ENCODE measurements at places on chromosomes 1 and 21.

GRCh38 chr1:212284332-212284743 lies 872 bp upstream of the PPP2R5A start:
- no peak for DNase-seq

GRCh38 chr1:23867542-23867894 lies 572 bp downstream of the FUCA1 start:
- no peak for DNase-seq

- no peak for DNase-seq
Measured at GRCh38 chr1:227155004-227155403, 163.3 kb downstream of the CDC42BPA start.

GRCh38 chr1:54305906-54306514 lies 100.2 kb downstream of the SSBP3 start:
- no peak for DNase-seq

GRCh38 chr1:157955857-157956256 lies 37.6 kb upstream of the KIRREL1 start:
- no peak for DNase-seq

- no peak for DNase-seq
Measured at GRCh38 chr1:208047476-208047934, 136.6 kb upstream of the CD34 start.

GRCh38 chr1:152683846-152684245 lies 2.1 kb upstream of the LCE2B start:
- no peak for DNase-seq

DNA sequence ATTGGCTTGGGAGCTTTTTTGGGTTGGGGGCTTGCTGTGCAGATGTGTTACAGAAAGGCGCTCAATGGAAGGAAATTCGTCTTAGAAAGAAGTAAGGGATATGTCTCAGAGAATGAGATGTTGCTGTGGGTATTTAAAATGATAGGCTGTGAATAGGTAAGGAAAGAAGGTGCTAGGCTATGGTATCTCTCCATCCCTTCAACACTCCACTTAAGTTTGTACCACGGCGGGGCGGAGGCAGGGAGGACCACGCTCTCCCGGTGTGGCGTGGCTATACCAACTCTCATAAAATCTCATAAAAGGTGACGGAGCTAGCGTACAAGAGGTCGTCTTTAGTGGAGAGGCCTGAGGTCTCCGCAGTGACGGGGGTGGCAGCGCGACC lies 305 bp upstream of the RPS6KC1 start:
- DNase-seq, result no peak

DNA sequence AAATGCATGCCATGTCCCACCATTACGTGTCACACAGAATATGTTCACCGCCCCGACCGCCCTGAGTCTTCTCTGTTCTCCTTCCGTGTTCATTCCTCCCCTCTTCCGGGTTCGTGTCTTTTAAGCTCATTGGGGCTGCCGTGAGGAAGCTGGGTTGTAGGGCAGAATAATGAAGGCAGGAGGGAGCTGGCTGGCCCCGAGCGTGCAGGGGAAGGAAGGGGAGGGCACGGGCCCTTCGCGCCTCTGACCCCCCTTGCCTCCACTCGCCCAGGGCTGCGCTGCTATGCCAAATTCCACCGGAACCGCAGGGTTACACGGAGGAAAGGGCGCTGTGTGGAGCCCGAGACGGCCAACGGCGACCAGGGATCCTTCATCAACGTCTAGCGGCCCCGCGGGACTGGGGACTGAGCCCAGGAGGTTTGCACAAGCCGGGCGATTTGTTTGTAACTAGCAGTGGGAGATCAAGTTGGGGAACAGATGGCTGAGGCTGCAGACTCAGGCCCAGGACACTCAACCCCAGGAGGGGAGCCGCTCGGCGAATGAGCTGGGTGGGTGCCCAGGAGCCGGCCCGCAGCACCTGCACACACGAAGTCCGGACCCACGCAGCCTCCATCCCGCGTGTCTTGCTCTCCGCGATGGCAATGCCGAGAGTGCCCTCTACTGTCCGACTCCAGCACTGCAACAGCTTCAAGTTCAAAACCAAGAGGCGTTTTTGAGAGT lies 16.5 kb upstream of the AGTRAP start:
- DNase-seq, result peak; percentile 74

- no peak for DNase-seq
Measured at GRCh38 chr1:43872280-43872679, 61.3 kb upstream of the ARTN start.

GRCh38 chr1:214136324-214136919 lies 144.5 kb upstream of the SMYD2 start:
- no peak for DNase-seq

DNA sequence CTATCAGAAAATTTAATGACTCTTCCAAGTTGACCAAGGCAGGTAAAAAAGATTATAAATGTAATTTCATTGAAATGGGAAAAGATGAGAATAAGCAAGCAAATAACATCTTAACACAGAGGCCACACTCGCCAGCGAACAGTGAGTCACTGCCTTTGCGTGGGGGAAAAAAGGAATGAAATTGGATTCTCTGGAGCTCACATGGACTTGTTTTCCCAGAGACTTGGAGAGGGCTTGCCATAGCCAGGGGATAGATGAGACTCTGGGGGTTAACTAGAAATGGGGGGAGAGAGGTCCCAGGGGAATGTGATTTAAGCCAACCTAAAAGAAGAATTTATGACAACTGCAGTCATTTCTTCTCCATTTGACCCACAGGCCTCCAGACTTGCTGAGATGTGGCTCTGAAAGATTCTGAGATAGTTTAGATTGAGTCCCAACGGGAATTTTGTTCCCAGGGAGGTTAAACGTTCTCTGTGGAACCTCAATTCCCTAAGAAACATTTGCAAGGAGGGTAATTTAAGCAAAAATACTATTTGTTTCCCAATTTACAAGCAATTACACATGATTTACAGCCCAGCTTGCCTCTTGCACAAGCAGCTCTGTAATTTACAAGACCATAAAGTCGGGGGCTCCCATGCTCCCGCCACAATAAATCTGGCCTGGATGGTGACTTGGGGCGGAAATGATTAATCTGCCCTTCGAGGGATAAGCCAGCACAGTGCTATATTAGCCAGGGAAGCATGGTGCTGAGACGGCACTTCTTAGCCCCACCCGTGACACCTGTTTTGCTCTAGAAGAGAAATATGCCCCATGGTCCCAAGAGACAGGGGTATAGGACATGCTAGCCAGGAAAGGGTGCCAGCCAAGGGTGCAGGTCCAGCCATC lies 68.8 kb downstream of the GRIK3 start:
- DNase-seq, result no peak

DNA sequence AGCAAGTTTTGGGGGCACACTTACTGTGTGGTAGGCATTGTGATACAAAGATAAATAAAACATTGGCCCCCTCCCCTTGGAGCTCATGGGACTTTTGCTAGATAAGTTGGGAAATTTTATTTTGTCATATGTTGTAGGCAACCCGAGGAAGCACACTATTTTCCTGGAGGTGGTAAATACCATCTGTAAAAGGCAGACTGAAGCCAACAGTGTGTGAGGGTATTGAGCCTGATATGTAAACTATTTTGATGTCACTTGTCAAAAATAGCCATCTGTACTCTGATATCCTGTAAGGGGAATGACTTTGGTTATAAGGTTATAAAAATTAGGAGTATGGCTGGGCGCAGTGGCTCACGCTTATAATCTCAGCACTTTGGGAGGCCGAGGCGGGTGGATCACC lies 30.6 kb downstream of the VANGL2 start:
- no peak for DNase-seq

- DNase-seq, result no peak
Measured at GRCh38 chr1:209202830-209203532, 380.5 kb upstream of the CAMK1G start.

DNA sequence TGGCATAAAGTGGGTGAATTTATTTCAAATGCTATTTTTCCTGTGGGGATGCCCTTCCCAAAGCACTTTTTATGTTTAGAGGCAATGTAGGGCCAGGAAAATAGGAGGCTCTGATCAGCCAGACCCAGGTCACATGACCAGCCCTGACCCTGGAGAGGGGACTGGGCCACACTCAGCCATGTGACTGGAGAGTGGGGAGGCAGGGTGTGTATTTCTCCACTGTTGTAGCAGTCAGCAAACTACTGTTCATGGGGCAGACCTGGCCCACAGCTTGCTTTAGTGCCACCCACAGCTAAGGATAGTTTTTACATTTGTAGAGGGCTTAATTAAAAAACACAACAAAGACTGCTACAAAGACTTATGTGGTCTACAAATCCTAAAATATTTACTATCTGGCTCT lies 153.8 kb downstream of the ACTL8 start:
- no peak for DNase-seq

DNA sequence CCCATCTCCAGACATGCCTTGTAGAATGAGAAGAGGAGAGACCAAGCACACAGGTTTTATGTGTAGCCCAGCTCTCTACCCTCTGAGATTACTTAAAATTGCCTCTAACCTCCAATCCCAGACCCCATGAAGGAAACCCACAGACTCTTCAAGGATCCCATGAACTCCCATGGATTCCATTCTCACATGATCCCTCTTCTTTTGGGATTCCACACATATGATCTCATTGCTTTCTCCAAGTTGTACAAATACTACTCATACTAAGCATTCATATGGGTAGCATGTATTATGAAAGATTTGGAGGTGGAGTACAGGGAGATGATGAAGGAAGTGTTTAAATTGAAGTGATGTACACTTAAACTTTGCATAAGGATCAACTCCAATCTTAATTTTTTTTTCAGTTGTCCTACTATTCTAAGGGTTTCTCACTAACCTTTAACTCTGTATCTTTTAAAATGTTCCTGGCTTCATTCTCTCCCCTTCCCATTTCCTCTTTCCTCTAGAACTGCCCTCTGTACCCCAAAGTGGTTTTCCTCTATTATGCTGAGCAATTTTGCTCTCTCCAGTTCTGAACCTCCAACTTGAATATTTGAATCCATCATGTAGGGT lies 41.6 kb downstream of the MFSD2A start:
- no peak for DNase-seq

DNA sequence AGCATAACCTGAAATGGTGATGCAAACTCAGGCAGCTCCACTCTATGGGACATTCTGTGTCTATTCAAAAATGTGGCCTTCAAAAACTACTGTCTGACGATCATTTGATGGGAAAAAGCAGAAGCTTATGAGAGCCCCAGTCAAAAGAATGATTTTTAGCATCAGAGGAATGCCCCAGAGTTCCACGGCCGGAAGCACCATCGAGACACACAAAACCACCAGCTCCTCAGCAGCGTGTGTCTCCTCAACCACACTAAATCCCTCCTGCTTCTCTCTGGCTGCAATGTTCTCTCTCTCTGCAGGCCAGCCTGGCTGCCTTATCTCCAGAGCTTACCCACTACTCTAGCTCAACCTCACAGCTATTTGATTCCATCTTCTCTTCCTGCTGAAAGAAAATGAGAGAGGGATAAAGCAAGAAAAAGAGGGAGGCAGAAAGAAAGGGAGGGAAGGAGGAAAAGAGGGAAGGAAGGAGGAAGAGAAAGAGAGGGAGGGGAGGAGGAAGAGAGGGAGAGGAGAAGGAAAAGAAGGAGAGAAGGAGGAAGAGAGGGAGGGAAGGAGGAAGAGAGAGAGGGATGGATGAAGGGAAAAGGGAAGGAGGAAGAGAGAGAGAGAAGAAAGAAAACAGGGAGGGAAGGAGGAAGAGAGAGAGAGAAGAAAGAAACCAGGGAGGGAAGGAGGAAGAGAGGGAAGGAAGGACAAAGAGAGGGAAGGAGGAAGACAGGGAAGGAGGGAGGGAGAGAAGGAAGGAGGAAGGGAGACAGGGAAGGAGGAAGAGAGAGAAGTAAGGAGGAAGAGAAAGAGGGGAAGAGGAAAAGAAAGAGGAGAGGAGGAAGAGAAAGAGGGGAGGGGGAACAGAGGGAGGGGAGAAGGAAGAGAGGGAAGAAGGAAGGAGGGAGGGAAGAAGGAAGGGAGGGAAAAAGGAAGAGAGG lies 33.5 kb upstream of the LAPTM5 start:
- DNase-seq, result no peak

GRCh38 chr1:115469703-115470476 lies 131.8 kb upstream of the NGF start:
- DNase-seq, result no peak

GRCh38 chr1:72357411-72357810 lies 75.1 kb upstream of the NEGR1 start:
- DNase-seq, result no peak

- DNase-seq, result no peak
Measured at GRCh38 chr1:229844675-229845074, 218.6 kb downstream of the URB2 start.

DNA sequence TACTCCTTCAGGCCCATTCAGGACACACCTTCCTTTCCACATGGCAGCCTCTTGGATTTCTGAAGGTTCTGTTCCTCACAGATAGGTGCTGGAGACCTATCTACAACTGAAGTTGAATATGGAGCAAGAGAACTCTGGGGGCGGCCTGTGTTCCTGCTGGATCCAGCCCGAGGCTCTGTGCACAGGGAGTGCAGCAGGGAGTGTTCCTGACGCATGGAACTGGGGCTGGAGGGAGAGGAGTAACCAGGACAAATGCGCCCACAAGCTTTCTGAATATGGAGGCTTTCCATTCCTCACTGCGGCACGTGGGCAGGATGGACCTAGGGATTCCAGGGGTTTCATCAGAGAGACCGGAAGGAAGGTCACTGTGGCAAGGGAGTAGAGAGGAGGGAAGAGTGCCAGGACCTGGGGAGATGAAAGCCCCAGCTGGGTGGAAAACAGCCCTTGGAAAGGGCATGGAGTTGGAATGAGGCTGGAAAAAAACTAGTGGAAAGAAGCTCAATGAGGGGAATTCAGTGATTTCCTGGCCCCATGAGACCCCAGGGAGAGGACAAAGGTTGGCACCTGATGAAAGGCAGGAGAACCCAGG lies 12.5 kb downstream of the PM20D1 start:
- no peak for DNase-seq

DNA sequence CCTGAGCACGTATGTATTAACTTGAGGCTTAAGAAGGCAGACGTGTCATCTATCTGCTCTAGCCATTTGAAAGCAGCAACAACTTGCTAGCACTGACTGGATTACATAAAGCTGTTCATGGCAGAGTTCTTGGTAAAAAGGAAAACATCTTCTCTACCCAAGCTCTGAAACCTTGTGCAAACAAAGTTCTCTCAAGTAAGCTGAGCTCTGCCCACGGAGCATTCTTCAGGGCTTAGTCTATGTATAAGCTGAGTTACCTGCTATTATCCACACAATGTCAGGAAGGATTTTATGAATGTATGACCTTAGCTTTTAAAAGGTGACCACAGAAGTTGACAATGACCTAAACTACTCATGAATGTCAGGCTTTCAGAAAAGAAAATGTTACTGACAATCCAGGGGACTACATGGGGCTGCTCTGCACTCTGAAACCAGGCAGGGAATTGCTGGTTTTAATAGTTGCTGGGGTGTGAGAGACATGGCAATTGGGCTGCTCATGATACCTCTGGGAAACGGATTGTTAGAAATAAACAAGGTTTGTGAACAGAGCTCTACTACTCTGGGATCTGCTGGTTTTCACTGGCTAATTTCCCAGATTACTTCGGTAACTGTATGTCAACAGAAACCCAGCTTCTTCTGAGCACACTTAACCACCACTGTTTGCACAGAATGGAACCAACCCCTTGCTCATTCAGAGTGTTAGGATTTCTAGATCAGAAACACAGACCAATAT lies 29.6 kb upstream of the CCN1 start:
- DNase-seq, result no peak

GRCh38 chr1:69523032-69523431 lies 44.7 kb upstream of the LRRC7 start:
- DNase-seq, result no peak

GRCh38 chr1:172122381-172122780 lies 281.1 kb downstream of the DNM3 start:
- no peak for DNase-seq
